ENCODE measurements at places on chromosomes 13 and 19.

DNA sequence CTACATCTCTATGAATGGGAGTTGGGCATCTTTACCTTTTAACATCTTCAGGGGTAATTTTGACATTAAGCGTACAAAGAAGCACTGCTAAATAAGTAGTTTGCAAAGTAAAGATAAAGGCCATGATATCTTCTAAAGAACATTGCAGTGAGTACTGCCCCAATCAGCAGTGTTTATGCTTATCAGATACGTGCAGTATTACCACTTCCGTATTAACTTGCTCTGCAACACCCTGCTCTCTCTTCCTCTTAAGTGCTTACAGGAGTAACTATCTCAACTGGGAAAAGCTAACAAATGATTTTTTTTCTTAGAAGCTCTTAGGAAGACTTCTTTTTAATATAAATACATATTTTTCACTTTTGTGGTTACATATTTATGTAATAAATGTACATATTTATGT is 793.7 kb upstream of the SLC10A2 start:
- no peak for DNase-seq

- no peak for DNase-seq
These were observed 157.5 kb downstream of the PCDH20 start for GRCh38 chr13:61258185-61258584.

DNA sequence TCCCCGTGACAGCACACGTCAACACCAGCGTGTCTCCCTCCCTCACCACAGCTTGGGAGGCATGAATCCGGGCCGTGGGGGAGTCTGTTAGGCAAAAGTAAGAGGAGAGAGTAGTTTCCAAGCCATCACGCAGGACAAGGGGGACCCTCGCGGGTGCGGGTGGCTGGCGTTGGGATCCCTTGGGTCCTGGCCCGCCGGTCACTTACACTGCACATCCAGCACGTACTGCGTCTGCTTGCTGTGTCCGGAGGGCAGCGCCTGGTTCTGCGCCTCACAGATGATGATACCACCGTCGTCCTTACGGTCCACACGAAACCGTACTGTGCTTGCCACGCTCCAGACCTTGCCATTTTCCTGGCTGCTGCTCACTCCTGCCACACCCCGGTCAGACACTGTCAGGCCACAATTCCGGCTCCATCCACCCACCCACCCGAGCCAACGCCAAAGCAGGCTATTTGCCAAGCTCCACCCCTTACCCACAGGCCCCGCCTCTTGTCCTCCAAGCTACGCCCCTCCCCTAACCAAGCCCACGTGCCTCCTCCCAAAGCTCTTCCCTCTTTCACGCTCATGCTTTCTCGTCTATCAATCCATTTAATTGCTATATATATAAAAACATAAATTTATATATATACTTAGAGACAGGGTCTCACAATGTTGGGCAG is 6.6 kb upstream of the ZNF428 start:
- DNase-seq = no peak

GRCh38 chr13:58476206-58476918 is 844.8 kb downstream of the PCDH17 start:
- no peak for DNase-seq

DNA sequence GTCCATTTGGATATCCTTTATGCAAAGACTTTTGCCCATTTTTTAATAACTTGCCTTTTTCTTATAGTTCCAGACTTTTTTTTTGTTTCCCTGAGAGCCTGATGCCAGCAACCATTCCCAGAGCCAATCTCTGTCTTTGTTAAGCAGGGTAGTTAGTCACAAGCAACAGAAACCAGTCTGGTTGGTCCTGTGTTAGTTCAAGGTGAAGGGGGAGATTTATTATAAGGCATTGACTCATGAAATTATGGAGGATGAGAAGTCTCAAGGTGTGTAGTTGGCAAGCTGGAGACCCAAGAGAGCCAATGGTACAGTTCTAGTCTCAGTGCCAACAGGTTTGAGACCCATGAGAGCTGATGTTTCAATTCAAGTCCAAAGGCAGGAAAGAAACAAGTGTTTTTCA is 33.0 kb downstream of the GPR12 start:
- no peak for DNase-seq

DNA sequence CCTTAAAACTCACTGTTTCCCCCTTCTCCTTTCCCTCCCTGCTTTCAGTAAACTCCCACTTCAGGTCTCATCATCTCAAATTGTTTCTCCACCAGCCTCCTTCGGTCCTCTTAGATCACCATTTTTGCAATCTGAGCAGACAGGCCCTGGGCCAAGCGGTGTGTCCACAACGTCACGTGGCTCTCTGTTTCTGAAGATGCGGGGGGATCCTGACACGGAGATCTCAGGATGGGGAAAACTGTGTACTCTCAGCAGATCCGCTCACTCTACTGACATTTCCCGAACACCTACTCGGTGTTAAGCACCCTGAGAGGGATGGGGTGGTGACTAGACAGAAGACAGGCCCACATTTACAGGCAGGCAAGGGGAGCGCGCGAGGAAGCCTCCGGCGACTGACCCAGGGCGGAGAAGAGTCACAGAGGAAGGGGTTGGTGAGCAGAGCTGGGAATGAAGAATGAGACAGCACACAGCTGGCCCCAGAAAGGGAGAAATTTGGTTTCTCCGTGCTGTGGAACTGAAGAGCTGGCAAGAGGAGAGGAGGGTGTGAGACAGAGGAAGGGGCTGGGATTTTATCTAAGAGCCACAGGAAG is 38.8 kb downstream of the SERP2 start:
- DNase-seq = no peak

- DNase-seq = no peak
These were observed 2.8 kb upstream of the FBXO17 start for GRCh38 chr19:38978326-38978689.

- no peak for DNase-seq
These were observed 57.8 kb downstream of the GGACT start for GRCh38 chr13:100530671-100531213.

- no peak for DNase-seq
These were observed 5.2 kb upstream of the ZNF507 start for GRCh38 chr19:32339988-32340874.
